ENCODE measurements at places on chromosomes 7 and 10. TPM values are rescaled to one million over a fixed set of nuclear protein-coding genes. Genes with fewer than 3 reads are reported as not detected.

The SLC18A2 gene
- total RNA-seq = 0.65 TPM

The SFRP5 gene
- total RNA-seq = 19.9 TPM

The ZNF786 gene
- 4.5 TPM for total RNA-seq

The VIPR2 gene
- 10.0 TPM for total RNA-seq

The FOXI2 gene
- 0.17 TPM for total RNA-seq

GRCh38 chr7:81075150-81075549 is 156.3 kb upstream of the SEMA3C start:
- DNase-seq = no peak
- no peak overlapping the region for H3K27ac ChIP-seq
- no peaks in the 10 kb centered on the region for H3K36me3 ChIP-seq
- H3K4me3 ChIP-seq = no peak overlapping the region

GRCh38 chr7:157389951-157390730 is 53.3 kb downstream of the DNAJB6 start:
- no peaks in the 10 kb centered on the region for H3K27me3 ChIP-seq
- no peaks in the 10 kb centered on the region for H3K36me3 ChIP-seq
- no peak overlapping the region for H3K4me3 ChIP-seq
- no peak overlapping the region for H3K27ac ChIP-seq
- DNase-seq = no peak

DNA sequence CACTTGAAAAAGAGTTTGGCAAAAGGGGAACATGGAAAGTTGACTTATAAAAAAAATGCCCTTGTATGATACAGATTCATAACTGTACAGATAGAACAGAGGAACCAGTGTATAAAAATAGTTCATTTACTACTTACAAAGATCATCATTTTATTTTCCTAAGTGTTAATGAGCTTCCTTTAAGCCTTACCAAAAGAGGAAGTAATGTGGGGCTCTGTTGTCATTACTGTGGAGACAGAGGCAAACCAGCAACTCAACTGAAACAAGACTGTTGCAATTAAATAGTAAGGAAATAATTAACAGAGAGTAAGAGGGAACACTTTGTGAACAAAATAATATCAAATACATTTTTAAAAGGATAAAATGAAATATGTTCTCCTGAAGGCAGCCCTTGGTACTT is 526.2 kb upstream of the ADARB2 start:
- no peak overlapping the region for H3K27ac ChIP-seq
- no peak for DNase-seq
- H3K4me1 ChIP-seq = no peaks in the 10 kb centered on the region
- no peaks in the 10 kb centered on the region for H3K36me3 ChIP-seq
- H3K27me3 ChIP-seq = no peaks in the 10 kb centered on the region

DNA sequence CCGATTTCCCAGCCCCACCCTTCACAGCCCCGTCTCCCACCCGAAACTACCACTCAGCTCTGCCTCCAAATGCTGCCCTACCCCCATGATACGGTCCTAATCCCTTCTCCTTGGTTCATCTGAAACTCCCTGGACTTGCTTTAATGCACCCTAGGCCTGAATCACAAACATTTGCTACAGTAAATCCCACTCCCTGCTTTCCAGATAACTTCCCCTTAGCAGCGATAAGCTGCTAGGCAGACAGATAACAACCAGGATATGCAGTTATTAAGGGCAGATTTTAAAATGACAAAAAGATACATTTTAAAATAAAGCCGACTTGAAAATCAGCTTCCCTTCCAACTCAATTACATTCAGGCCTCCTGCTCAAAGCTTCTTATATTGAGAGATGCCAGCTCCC is 514.7 kb downstream of the GRID1 start:
- no peaks in the 10 kb centered on the region for H3K27me3 ChIP-seq
- no peak for DNase-seq
- H3K36me3 ChIP-seq = no peaks in the 10 kb centered on the region
- H3K4me3 ChIP-seq = no peak overlapping the region

- H3K27me3 ChIP-seq = no peaks in the 10 kb centered on the region
- no peak overlapping the region for H3K27ac ChIP-seq
- H3K36me3 ChIP-seq = no peaks in the 10 kb centered on the region
- H3K4me1 ChIP-seq = no peaks in the 10 kb centered on the region
- no peak overlapping the region for H3K4me3 ChIP-seq
Observed at GRCh38 chr7:71547426-71547825, 415.5 kb downstream of the GALNT17 start.

DNA sequence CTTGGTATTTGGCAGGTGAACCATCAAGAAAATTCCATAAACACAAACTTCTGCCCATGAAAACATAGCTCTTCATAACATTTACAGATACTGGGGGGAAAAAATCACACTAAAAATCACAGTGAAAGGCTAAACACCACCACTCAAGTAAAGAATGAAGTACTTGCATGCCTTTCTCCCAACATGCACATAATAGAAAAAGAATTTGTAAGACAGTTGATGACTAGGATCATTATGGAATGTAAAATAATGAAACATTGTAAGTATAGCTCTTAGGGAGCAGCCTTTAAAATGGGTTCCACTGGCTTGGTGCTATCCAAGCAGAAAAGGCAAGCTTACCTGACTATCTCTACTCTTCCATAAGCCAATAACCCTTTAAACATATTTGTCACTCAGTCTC is 299.9 kb upstream of the LRRN3 start:
- peaks cover 8% of the 10 kb centered on the region for H3K4me1 ChIP-seq
- H3K36me3 ChIP-seq = no peaks in the 10 kb centered on the region
- DNase-seq = no peak
- no peak overlapping the region for H3K27ac ChIP-seq

- no peaks in the 10 kb centered on the region for H3K27me3 ChIP-seq
- no peak overlapping the region for H3K4me3 ChIP-seq
- DNase-seq = no peak
- H3K36me3 ChIP-seq = no peaks in the 10 kb centered on the region
- H3K4me1 ChIP-seq = no peaks in the 10 kb centered on the region
- H3K27ac ChIP-seq = no peak overlapping the region
Observed at GRCh38 chr10:132884691-132885271, 57.6 kb downstream of the CFAP46 start.

- H3K27me3 ChIP-seq = no peaks in the 10 kb centered on the region
- H3K27ac ChIP-seq = no peak overlapping the region
- H3K36me3 ChIP-seq = no peaks in the 10 kb centered on the region
- no peak for DNase-seq
- peaks cover 5% of the 10 kb centered on the region for H3K4me1 ChIP-seq
Observed at GRCh38 chr7:18144166-18144565, 116.5 kb upstream of the PRPS1L1 start.

DNA sequence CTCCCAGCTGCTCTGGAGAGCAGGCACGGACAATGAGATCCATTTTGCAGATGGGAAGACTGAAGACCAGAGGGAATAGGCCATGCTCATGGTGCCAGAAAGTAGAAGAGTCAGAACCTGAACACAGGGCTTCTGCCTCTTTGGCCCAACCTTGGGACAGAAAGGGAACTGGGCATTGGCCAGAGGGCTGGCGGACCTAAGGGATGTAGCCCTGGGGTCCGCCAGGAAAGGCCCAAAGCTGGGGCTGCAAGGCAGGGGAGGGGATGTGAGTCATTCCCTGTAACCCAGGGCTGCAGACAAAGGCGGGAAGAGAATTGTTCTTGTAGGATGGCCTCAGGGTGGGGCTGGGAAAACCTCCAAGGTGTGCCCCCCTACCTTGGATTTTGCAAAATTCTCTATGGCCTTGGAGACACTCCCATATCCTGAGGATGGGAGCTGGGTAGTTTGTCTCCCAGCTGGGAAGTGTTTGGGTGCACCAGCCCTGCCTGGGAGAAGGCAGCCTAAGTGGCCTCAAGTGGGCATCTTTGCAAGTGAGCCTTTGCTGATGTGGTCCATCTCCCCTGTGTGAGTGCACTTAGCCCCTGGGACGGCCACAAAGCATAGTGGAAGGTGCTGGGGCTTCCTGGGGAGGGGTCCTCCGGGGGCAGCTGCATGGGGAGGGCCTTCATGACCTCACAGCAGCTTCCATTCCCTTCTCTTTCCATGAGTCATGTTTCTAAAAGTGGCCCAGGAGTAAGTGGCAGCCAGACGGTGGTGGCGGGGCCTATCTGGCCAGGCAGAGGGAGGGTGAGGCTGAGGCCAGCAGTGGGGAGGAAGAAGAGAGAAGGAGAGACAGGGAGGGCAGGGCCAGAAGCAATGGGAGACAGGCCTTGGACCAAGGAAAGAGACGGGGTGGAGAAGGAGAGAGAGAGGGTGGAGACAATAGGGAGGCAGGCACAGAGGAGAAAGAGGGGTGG is 9.2 kb downstream of the AQP1 start:
- peak overlapping the region; percentile 89 for H3K27ac ChIP-seq
- H3K4me1 ChIP-seq = peaks cover 64% of the 10 kb centered on the region
- no peaks in the 10 kb centered on the region for H3K27me3 ChIP-seq
- H3K4me3 ChIP-seq = no peak overlapping the region
- peaks cover 37% of the 10 kb centered on the region for H3K36me3 ChIP-seq

DNA sequence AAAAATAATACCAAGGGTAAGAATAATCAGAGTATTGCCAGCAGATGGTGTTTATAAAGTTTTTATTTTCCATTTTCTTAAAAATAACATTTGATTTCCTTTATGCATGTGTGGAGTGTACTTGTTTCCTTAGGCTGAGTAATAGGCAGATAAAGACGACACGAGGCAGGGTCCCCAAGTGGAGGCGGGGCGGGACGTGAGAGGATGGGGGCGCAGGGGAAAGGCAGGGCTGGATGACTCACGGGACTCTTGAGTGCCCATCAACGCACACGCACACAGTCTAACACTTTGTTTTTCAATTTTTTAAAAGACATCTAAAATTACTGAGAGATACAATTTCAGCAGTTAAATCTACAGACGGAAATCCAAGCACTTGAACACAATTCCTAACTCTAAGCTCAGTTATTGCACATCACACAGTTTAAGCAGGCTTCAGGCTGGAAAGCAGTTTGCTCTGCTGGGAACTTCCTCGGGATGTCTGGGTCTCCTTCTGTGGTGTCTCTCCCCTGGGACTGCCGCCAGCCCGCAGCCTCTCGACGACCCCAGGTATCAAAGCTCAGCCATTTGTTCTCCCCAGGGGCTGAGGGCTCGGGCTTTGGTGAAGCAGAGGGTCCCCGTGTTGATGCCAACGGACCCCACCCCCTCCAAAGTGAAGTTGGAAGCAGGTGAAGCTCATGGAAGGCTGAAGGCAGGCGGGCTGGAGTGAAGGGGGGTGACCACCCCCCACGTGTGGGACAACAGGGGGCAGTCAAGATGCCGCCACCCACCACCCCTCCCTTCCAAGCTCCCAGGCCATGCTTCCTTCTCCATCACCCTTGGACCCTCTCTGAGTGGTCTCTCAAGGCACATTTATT is 29.1 kb downstream of the SPOCK2 start:
- DNase-seq = no peak
- no peaks in the 10 kb centered on the region for H3K27me3 ChIP-seq
- no peaks in the 10 kb centered on the region for H3K4me1 ChIP-seq
- H3K36me3 ChIP-seq = no peaks in the 10 kb centered on the region

DNA sequence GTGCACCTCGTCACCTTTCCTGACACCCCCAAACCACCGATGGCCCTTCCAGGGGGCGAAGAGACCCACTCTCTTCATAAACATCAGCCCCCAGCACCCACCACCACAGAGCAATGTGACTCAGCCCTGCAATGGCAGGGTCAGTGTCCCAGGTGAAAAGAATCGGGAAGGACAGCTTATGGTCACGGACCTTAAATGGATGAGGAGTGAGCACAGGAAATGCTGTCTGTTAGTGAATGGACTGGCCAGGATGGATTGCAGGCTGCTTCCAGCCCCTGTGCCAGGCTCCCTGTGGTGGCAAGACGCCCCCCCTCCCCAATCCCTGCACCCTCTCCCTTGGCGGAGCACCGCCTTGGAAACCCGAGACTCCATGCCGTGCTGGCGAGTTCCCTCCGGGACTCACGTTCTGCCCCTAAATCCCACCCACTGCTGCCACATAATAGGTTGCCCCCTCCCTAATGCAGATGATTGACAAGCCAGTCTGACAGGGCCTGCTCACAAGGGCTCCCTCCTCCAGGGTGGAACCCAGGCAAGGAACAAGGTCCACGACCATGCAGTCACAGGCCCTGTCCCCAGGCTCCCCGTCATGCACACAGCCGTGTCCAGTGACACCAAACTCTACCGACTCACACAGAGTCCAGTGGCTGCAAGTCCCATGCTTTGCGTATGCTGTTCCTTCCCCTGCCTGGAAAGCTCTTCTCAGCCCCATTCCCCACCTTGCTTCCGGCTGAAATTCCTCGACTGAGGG is 7.3 kb downstream of the ASB13 start:
- no peak overlapping the region for H3K27ac ChIP-seq
- H3K4me3 ChIP-seq = no peak overlapping the region
- H3K27me3 ChIP-seq = no peaks in the 10 kb centered on the region
- H3K4me1 ChIP-seq = peaks cover 15% of the 10 kb centered on the region
- DNase-seq = no peak

DNA sequence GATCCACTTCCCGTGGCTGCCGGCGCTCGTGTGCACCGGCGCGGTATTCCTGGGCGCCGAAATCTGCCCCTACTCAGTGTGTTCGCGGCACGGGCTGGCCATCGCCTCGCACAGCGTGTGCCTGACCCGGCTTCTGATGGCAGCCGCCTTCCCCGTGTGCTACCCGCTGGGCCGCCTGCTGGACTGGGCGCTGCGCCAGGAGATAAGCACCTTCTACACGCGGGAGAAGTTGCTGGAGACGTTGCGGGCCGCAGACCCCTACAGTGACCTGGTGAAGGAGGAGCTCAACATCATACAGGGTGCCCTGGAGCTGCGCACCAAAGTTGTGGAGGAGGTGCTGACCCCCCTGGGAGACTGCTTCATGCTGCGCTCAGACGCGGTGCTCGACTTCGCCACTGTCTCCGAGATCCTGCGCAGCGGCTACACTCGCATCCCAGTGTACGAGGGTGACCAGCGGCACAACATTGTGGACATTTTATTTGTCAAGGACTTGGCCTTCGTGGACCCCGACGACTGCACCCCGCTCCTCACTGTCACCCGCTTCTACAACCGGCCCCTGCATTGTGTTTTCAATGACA is 1.3 kb downstream of the CNNM1 start:
- DNase-seq = no peak
- H3K4me3 ChIP-seq = peak overlapping the region; percentile 63
- H3K27me3 ChIP-seq = no peaks in the 10 kb centered on the region
- peak overlapping the region; percentile 55 for H3K27ac ChIP-seq

DNA sequence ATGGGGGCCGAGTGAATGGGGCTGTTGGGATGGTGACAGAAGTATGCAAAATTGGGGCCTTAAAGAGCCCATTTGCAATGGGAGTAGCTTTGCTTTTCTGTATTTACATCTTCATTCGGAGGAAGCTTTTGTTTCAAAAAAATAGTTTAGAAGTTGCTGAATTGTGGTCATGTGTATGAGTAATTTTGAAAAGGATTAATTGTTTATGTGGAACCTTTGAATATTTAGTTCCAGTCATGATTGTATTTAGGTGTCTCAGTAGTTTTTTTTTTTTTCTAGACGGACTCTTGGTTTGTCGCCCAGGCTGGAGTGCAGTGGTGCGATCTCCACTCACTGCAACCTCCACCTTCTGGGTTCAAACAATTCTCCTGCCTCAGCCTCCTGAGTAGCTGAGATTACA is 37.2 kb downstream of the RBM33 start:
- H3K27me3 ChIP-seq = no peaks in the 10 kb centered on the region
- peaks cover 28% of the 10 kb centered on the region for H3K36me3 ChIP-seq
- peaks cover 16% of the 10 kb centered on the region for H3K4me1 ChIP-seq
- DNase-seq = no peak

All from esophagus muscularis mucosa (tissue), 4 donors.